ENCODE measurements at places on chromosomes 11 and 22.
A peak's percentile ranks its signal among the peaks of the same experiment; 100 is the strongest.

- DNase-seq: peak; percentile 14
Measured at GRCh38 chr22:41913842-41914534, 886 bp downstream of the SHISA8 start.

- no peak for DNase-seq
Measured at GRCh38 chr11:121459413-121460017, 6.7 kb upstream of the SORL1-AS1 start.

- DNase-seq: no peak
Measured at GRCh38 chr11:27217948-27218420, 145.0 kb downstream of the CCDC34 start.

GRCh38 chr11:97641988-97642387 is 1252.2 kb downstream of the JRKL start:
- no peak for DNase-seq

- no peak for DNase-seq
Measured at GRCh38 chr11:78768345-78768744, 193.7 kb upstream of the NARS2 start.
